D721Med (cell line): ENCODE measurements at places on chromosomes 2 and 18.

GRCh38 chr2:2806711-2807110 lies 475.6 kb upstream of the MYT1L start:
- no peak for DNase-seq

- no peak for DNase-seq
Measured at GRCh38 chr2:129876541-129876940, 102.9 kb upstream of the RAB6C start.

DNA sequence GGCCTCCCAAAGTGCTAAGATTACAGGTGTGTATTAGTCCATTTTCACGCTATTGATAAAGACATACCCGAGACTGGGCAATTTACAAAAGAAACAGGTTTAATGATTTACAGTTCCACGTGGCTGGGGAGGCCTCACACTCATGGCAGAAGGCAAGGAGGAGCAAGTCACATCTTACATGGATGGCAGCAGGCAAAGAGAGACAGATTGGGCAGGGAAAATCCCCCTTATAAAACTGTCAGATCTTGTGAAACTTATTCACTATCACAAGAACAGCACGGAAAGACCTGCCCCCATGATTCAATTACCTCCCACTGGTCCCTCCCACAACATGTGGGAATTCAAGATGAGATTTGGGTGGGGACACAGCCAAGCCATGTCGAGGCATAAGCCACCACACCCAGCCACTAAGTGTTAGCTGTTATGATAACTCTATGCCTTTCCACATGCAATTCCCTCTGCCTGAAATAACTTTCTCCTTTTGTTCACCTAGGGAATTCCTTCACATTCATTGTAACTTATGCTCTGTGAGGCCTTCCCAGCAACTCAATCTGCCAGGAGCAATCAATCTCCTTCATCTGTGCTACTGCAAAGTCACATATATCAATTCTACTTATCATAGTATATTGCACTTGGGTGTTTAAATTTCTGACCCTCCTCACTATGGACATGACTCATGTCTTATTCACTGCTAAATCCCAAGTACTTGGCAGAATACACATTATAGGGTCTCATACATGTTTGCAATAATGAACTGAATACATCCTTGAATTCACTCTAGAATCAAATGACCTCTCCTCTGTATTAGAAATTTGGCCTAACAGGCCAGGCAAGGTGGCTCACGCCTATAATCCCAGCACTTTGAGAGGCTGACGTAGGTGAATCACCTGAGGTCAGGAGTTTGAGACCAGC lies 7.4 kb downstream of the MCEE start:
- no peak for DNase-seq

DNA sequence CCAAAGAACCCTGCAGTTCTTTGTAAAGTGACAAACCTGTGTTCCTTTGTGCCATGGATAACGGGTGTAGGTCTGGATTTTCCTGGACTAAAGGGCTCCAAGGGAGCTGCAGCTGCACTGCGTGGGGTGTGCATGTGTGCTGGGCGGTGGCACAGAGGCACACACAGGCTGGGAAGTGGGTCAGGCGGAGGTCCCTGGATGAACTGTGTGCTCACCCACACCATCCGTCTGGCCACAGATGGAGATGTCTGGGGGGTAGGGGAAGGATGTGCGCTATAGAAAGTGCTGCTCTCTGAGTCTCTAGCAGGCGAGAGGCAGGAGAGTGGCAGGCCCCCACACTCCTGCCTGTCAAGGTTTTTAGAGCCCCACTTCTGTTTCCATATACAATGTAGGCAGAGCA lies 137.2 kb downstream of the LOXHD1 start:
- DNase-seq = no peak

DNA sequence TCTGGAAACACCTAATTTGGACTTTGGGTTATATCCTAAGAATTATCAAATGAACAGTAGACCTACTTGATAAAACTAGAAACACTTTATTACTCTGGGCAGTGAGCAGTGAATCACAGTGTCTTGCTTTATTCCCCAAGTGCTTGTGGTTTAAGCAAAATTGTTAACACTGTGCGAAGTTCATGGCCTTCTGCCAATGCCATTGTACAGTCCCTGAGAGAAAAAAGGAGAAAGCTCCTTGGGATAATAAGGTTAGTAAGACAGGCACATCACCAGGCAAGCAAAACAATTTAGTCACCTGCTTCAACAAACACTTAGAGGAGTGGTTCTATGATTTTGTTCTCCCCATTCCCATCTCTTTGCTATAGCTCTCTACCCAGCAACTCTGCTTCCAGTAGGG lies 39.8 kb downstream of the ADCYAP1 start:
- DNase-seq = no peak

DNA sequence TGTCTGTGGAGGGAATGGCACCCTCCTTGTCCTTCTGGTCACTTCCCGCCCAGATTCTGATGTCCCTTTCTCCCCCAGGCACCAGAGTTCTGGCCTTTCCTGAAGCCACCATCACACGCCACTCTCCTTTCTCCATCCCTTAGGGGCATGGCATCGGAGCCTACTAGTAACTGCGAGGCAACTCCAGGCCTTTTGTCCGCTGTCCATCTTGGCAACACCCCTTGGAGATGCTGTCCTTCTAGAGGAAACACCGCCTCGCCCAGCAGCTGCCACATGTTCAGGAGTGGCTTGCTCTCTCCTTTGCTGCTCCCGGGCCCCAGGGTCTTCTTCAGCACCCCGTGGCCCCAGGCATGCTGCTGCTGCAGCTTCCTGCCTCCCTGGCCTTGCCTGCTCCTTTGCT lies 267.0 kb downstream of the SRBD1 start:
- no peak for DNase-seq

GRCh38 chr2:126715576-126716406 lies 59.8 kb downstream of the GYPC start:
- no peak for DNase-seq

DNA sequence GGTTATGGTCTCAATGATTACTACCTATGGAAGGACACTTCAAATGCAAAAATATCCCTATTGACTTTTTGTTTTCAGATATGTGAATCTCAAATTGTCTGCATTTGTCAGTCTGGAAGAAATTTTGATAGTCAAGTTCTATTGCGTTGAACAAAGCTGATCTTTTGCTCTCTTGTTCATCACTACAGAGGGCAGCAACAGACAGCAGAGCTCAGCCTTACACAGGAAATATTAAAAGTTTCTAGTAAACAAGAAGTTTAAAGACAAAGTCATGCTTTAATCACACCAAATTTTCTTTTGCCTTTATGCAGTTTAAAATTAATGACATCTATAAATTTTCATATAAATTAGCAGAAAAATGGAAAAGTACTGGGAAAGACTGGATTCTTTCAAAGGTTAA lies 617.5 kb downstream of the NR4A2 start:
- DNase-seq = no peak

GRCh38 chr2:234633581-234634230 lies 136.8 kb upstream of the ARL4C start:
- no peak for DNase-seq

DNA sequence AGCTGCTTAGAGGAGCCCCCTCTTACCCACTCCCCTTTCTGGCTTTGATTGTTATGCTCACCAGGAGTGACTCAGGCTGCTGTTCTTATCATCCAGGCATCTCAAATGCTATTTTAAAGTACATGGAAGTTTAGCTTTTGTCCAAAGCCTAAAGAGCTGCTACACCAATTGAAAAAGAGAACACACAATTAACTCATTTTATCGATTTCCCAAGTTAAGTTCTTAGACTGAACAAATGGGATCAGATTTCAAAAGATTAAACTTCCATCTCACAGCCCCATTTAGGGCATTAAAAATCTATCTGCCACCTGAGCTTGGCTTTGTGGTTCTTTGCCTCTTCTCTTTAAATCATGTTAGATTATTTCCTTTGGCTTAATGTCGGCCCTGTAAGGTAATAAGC lies 81.2 kb downstream of the MYO5B start:
- no peak for DNase-seq

DNA sequence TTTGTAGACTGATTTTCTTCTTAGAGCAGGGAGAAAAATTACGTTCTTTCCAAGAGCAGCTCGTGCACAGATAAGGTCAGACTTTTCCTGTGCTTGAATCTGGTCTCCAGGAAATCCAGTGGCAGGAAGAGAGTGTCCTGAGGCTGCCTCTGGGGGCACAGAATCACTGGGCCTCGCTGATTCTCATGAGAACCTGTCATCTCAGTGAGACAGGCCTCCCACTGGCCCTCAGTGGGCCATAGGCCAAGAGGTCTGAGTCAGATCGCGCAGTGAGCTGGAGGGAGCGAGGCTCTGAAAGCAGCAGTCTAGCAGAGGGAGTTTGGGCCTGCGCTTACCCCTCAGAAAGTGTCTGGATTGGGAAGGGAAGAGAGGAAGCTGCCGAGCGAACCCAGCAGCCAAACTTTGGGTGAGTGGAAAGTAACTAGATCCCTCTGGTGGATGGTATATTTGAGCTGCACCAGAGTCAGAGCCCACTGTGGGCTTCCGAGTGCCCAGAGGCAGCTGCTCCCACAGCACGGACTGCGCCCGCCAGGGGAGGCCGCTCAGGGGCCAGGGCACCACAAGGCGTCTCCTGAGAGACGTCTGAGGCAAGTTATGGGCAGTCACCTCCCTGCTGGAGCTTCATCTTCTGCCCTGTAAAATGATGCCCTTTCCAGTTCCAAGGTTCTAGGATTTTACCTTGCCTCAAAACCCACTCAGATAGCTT lies 8.2 kb downstream of the GDF7 start:
- DNase-seq = no peak

DNA sequence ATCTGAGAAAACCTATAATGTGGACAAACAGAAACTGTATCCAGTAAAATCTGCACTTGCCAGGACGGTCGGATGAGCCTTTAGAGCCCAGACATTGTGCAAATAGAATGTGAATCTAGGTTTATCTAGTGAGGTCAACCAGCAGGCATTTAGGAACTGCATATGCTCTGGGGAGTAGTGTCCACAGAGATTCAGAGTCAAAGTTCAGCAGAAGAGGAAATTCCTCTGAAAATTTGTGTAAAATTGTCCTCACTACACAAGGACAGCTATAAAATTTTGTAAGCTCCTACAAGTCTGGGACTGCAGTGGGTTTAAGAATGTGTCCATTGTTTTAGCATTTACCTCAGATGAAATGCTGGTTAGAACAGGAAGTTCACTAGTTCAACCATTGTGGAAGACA lies 9.8 kb upstream of the NDUFV2 start:
- DNase-seq = no peak

DNA sequence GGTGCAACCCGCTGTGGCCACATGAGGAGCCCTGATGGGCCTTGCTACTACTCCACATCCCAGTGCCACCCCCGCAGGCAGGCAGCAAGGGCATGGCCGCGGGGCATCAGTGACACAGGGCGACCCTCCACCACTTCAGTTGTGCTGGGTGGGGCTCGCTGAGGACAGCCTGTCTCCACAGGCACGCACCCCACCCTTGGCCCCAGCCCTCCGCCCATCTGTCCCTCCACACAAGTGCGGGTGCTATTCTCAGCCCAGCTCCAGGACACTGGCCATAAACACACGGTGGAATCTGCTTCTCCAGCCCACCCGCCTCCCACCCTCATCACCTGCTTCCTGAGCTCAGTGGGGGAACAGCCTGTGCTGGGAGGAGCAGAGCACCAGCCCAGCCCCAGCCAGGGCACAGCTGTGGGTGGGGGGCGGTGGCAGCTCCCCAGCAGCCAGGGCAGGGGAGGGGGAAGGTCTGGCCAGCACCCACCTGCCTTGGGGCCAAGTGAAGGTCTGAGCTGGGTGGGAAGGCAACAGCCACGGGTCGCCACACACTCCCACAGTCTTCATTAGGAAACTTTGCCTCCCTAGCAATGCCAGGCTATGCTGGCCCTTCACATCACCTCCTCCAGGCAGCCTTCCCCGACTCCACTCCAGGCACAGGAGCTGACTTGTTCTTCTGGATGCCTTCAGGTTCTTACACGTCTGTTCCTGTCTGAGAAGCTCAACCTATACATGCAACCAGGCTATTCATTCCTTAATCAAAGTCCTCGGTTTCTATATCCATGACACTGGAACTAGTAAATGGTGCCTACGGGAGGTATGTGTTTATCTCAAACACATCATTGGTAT lies 16.5 kb downstream of the BIN1 start:
- DNase-seq = no peak

DNA sequence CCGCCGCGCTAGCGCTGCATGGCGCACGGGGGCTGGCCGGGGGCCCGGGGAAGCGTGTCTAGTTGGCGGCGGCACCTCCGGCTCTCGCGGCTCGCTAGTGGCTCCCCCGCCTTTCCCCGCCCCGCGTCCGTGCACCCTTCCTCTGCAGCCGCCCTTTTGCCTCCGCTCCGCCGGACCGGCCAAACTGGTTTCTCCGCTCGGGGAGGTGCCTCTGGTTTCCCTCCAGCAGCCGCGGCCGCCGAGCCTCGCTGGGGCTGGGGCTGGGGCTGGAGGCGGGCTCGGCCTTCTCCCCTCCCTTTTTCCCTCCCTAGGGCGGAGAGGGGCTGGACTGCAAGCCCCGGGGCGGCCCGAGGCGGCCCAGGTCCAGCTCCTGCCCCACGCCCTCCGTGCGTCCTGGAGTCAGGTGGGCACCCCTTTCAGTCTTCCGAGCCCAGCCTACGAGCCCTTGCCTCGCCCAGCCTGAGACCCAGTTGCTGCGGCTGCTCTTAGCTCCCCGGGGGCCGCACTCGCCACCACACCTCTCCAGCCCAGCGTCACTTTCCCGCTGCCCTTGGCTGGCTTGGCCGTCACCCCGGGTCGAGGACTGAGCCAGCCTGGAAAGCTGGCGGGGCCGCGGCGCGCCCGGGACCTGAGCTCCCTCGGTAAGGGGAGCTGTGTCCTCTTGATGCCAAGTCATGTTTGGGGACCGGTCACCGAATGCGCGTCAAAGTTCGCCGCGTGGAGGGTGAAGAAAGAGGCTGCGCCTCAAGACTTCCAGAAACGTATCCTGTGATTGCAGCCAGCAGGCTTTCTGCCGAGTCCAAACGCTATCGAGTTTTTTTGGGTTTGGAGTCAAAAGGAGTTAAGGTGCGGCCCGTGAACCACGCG lies at the start of gene ATP8B1:
TSS of gene ATP8B1 (minus strand) at position 213 of the 867 bp plus-strand sequence. CDS start 71,508 bp downstream, outside the sequence.
- DNase-seq = peak; percentile 34

GRCh38 chr18:77087393-77088141 lies 45.0 kb downstream of the MBP start:
- DNase-seq = no peak

DNA sequence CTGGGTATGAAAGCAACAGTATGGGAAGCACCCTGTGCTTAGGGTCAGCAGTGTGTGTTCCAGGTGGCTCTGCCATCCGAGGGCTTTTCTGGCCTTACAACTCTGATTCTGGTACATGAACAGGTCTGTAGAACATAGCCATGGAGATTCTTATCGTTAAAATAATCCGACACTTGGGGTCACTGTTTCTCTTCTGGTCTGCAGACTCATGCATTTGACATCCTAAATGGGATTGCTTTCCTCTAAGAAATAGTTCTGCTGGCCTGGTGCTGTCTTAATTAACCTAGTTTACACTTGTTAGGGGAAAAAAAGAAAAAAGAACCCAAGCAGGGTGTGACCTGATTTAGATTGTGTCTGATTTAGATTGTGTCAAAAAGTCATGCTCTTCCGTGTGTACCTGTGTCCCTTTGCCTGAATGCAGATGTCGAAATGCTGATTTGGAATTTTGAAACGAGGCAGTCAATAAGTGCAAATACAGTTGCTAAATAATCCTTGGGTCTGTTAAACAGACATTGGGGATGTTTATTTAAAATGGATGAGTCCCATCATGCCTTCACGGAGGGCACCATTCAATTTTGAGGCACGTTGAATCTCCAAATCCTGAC lies 59.6 kb downstream of the TRPM8 start:
- peak; percentile 51 for DNase-seq
